Activated naive CD8-positive, alpha-beta T cell treated with anti-CD3 and anti-CD28 coated beads, Interleukin-2, amount 10 ng/mL, durations not matched to agents 7 days and 5 days (primary cell): ENCODE measurements at places on chromosomes 5 and 9. TPM values are rescaled to one million over a fixed set of nuclear protein-coding genes. Genes with fewer than 3 reads are reported as not detected.

DNA sequence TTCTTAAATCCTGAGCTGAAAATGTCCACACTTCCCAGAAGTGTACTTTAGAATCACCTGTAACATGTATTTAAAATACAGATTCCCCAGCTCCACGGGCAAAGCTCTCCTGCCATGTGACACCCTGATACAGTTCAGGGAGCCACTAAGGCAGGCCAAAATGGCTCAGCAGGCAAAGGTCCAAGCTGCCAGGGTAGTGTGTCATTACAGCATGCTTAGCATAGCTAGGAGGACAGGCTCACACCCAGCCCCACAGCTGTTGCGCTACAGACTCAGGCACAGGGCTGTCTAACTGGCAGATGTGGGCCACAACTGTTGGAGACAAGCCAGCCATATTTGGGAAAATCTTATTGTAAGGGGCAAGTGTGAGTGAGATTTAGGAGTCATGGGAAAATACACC lies 73.0 kb downstream of the C9orf85 start:
- no peak overlapping the region for H3K4me3 ChIP-seq
- no peak overlapping the region for H3K27ac ChIP-seq
- H3K36me3 ChIP-seq, result no peaks in the 10 kb centered on the region
- no peaks in the 10 kb centered on the region for H3K27me3 ChIP-seq

GRCh38 chr5:95043234-95043633 lies 241.7 kb downstream of the MCTP1 start:
- H3K27ac ChIP-seq, result no peak overlapping the region
- no peaks in the 10 kb centered on the region for H3K36me3 ChIP-seq
- peaks cover 5% of the 10 kb centered on the region for H3K27me3 ChIP-seq
- H3K4me1 ChIP-seq, result no peaks in the 10 kb centered on the region
- DNase-seq, result no peak
- H3K4me3 ChIP-seq, result no peak overlapping the region

GRCh38 chr5:127988146-127988760 lies 95.3 kb upstream of the SLC12A2 start:
- no peak overlapping the region for H3K27ac ChIP-seq
- no peaks in the 10 kb centered on the region for H3K27me3 ChIP-seq
- no peak overlapping the region for H3K4me3 ChIP-seq
- H3K4me1 ChIP-seq, result no peaks in the 10 kb centered on the region
- DNase-seq, result no peak
- H3K36me3 ChIP-seq, result no peaks in the 10 kb centered on the region

The MATR3 gene
- 174 TPM for total RNA-seq

The OR1Q1 gene
- total RNA-seq, result not detected

DNA sequence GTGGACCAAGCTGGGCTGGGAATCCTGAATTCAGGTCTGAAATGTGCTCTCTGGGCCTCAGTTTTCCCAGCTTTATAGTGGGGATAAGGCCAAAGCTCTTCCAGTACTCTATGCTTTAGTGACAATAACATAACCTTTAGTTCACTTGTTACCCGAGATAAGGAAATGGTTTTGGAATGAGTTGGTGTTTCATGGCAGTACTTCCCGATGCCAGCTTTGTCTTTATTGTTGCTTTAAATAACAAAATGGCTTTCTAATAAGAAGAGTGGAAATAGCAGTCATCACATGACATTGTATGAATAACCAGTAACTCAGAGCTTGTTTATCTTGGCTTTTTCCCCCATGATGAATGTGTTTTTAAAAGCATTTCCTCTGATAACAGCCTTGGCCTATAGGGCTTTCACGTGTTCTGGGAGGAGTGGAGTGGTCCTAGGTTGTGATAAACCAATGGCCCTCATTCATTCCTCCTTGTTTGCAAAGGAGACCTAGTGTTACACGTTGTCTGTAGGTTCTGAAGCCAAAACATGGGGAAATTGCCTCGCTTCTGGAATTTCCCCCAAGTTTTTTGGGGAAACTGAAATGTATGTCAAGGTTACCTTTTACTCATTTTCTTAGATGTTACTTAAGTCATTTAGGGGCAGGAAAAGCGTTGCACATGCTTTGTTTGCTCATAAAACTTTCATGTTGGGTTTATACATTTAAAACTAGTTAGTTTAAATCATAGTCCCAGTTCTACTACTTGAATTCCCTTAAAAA lies 53.7 kb downstream of the ZNF618 start:
- no peak overlapping the region for H3K4me3 ChIP-seq
- DNase-seq, result no peak
- peaks cover 5% of the 10 kb centered on the region for H3K27me3 ChIP-seq
- no peaks in the 10 kb centered on the region for H3K4me1 ChIP-seq

GRCh38 chr9:76573905-76574760 lies 115.2 kb downstream of the GCNT1 start:
- peaks cover 33% of the 10 kb centered on the region for H3K27me3 ChIP-seq
- peak overlapping the region; percentile 60 for H3K27ac ChIP-seq
- H3K4me1 ChIP-seq, result peaks cover 52% of the 10 kb centered on the region
- H3K4me3 ChIP-seq, result no peak overlapping the region
- no peak for DNase-seq
